ENCODE measurements at places on chromosomes 5 and 9.

DNA sequence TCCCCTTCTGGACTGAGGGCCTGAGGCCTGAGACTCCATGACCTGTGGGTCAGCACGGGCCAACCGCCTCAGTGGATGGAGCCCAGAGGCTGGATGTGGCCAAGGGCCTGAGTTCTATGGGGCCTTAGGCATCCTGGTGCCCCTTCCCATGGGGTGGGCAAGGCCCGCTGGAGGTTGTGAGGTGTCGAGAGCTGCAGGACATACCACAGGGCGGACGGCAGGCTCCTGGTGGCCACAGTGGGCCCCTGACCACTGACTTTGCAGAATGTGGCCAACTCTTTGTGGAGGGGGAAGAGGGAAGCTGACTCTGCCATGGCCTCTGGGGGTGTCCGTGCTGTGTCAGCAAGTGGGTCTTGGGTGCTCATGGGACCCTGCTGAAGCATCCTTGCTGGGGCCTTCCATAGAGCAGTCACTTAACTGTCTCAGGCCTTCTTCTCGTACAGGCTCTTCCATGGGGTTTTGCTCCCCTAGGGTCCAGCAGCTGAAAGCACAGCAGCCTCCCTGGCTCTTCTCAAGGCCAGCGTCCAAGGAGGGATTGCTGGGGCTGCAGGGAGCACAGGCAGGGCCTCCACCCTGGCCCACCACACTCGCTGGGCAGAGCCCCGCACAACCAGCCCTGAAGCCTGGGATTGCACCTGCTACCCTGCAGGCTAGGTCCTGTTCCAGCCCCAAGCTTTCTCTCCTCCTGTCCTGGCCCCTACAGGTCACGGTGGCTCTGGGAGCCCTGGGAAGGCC is 21.6 kb upstream of the SLC9A3 start:
- no peak for DNase-seq

DNA sequence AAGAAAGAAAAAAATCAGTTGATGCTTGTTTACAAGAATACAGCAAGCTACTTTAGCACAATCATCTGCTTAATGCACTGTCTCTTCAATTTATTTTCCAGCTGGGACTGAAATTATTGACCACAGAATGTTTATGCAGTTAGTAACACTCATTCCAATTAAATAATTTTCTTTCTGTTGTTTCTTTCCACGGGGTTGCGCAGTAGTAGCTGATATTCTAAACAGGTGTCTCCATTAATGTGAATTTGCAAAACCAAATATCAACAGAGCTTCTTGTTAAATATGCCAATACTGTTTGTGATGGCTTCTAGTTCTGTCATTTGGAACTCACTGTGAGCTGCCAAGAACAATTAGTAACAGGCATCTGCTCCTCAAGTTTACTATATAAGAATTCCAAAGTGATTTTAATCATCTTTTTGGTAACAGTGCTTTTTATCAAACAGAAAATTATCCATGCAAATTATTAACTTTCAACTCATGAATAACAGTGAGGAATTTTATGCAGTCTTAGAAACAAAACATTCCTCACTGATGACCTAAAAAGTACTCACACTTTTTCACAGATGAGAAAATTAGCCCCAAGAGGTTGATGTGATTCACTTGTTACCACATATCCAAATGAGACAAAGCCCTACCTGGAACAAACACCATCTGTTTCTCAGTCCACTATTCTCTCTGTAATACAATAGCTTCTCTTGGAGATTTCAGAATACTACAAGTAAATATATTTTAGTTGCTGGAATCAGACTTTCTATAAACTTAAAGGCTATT is 567.6 kb upstream of the RGMB start:
- no peak for DNase-seq

DNA sequence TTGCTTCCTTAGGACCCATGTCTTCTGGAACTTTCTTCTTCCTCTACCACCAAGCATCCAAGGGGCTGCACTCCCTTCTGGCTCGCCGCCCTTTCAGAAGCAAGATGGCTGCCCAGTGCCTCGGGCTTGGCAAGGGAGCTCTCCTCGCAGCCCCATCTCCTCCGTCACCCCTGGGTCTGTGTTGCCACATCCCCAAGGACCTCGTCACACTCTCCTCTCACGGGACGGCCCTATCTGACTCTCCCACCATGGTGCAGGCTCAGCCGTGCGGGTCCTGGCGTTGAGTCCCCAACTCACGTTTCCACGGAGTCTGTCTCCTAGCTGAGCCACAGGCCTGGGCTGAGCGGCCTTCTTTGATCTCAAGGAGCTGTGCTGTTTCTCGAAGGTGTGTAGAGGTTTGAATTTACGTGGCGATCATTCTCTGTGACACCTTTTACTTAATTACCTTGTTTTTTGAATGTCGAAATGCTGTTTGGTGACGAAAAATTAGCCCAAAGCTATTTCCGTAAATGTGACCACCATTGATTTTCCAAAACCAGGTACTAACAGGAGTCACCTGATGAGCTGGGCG is 15.0 kb upstream of the SCGB3A1 start:
- no peak for DNase-seq

DNA sequence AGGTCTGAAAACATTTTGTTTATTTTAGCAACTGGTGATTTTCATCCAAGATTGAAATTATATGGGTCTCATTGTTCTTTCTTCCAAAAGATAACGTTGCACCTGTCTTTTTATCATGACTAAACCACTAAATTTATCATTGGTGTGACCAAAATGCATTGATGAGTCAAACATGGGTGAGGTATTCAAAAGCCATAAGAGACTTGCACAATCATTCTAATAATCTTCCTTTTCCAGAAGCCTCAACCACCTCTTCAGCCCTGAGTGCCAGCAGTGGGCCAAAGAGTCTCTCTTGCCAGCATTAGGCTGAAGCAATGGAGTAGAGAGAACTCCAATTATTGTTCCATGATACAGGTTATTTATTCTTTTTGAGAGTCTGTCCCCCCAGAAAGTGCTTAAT is 198.9 kb downstream of the LURAP1L start:
- DNase-seq, result no peak
